ENCODE measurements at places on chromosomes 3 and 15.

DNA sequence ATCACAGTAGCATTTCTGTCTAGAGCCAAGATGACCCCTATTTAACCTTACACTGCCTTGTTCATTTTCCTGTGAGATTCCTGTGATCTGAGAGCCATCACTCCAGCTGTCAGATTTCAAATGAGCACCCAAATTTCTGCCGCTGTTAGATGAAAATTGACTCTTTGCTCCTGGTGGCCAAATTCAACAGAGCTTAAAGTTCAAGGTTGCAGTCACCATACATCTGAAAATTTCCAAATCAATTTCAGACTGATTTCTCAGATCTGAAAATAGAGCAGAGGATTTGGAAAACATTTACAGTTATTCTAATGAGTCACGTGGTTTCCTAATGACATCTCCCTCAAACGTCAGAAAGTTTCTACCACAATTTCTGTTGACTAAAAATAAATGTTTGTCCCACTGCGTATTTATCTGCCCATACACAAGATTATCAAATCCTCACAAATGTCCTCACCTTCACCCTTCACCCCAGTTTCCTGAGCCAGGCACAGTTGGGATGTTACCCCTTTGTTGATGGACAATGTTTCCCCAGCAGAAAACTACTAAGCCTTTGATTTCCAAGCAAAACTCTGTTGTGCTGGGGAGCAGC lies 16.4 kb downstream of the HDC start:
- no peak for ATAC-seq

- ATAC-seq = no peak
These were observed 168.5 kb downstream of the FAM43A start for GRCh38 chr3:194854206-194854605.

DNA sequence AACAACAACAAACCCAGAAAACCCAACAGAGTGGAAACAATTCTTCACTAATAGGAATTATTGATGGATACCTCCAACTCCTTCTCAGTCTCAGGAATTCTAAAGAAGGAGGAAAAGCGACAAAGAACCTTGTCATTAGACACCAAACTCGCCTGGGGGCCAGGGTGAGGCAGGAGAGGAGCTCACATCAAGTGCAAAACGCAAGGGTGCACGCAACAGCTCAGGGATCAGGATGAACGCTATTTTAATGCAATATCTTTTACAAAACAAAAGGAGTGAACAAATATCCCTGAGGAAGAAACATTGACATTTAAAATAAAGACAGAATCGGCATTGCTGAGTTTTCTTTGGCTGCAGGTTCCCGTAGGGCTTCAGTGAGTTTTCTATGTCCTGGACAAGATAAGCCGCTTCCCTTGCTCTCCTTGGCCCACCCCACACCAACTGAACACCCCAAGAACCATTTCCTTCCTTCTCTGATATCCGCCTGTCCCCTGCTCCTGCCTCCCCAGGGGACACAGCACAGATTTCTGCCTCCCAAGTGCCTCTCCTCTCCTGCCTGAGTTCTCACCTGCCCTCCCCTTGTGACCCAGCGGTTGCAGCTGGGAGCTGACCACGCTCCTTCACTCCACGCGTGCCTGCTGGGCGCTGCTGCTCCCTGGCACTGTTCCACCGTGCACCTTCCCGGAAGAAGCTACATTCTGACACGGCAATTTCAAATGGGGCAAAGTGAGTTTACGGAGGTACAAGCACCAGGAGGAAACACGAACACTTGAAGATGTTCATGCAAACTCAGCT lies 63.0 kb downstream of the ATP10A start:
- no peak for ATAC-seq

- ATAC-seq = no peak
These were observed 260.7 kb downstream of the THSD4 start for GRCh38 chr15:71375934-71376333.

GRCh38 chr3:37504583-37505357 lies 330.4 kb upstream of the LRRFIP2 start:
- ATAC-seq = no peak

- ATAC-seq = peak; percentile 41
These were observed at the start of gene LRRC2 for GRCh38 chr3:46566040-46566641. Gene LRRC2, minus strand, starts transcription at chr3:46566302. Its CDS starts 14,711 bp downstream, at chr3:46551591.
